ENCODE measurements at places on chromosomes 16 and 17.

DNA sequence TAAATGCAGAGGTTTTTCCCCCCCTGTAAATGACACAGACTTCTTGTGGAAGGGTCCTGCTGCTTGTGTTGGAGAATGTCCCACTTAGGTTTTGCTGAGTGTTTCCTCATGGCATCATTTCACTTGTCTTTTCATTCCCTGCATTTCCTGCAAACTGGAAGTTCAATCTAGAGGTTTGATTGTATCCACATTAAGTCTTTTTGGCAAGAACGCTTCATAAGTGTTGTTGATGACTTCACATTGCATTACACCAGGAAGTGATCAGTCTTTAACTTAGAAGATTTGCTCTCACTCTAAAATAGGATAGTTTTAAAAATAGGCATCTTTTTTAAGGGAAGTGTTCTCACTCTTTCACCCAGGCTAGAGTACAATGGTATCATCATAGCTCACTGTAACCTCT, 67.2 kb downstream of the RPTOR start:
- DNase-seq = no peak

DNA sequence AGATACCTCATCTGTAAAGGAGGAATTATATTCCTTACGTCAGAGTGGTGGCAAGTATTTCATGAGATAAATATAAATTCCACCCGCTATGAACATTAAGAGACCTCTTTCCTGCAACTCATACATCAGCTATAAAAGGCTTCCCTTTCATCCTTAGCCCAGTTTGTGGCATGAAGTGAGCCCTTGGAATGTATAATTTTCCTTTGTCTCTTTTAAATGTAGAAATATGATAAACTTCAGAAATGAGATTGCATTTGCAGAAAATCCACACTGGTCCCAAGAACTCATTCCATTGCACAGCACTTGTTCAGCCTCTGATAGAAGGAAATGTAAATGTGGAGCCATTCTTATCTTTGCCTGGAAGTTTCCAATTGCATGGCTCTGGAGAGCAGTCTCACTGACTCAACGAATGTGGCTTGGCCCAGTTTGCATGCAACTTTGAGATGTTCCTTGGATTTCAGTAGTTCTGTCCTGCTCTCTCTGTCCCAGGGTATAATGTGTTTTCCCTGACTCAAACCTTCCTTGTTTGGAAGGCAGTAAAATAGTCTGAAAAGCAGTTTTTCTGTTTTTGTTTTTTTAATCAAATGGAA, 746.4 kb downstream of the CDH11 start:
- DNase-seq = no peak

- peak; percentile 63 for DNase-seq
Measured at GRCh38 chr16:89924297-89924924, 1.3 kb downstream of the TUBB3 start.

DNA sequence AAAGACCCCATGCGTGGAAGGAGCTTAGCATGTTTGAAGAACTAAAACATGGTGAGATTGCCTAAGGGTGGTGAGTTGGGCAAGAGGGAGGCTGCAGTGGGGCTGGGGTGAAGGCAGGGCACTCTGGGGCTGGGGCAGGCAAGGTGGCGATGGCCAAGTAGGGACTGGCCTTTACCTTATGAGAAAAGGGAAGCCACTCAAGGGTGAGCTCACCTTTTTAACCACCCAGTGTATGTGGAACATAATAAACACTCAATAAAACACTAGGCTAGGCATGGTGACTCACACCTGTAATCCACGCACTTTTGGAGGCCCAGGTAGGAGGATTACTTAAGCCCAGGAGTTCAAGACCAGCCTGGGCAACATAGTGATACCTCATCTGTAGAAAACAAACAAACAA, 37.7 kb downstream of the LYRM9 start:
- DNase-seq = no peak

DNA sequence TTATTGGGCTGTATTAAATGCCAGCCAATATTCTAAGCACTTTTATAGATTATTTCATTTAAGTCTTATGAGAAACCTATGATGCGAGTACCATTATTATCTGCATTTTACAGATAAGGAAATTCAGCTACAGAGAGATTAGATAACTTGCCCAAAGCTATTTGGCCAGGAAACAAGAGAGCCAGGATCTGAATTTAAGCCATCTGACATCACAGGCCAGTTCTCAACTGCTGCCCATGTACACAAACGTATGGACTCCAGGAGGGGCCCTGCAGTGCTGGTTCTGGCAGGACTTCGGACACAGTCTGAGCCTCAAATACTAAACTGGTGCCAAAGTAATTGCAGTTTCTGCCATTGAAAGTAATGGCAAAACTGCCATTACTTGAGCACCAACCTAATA, 40.2 kb downstream of the CPPED1 start:
- DNase-seq = no peak

DNA sequence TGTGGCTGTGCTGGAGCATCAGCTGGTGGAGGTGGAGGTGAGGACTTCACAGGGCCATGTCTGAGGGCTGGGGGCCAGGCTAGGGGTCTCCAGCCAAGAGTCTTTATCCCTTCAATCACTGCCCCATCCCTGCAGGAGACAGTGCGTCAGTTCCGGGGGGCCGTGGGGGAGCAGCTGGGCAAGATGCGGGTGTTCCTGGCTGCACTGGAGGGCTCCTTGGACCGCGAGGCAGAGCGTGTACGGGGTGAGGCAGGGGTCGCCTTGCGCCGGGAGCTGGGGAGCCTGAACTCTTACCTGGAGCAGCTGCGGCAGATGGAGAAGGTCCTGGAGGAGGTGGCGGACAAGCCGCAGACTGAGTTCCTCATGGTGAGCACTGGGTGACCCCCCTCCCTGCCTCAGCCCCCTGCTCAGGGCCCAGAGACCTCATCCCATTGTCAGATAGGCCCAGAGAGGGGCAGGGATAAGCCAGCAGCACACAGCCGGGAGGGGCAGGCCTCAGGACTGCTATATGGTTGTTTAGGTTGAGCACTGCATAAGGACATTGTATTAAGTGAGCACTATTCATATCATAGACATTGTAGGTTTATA, 2.3 kb upstream of the PYDC1 start:
- DNase-seq = no peak

DNA sequence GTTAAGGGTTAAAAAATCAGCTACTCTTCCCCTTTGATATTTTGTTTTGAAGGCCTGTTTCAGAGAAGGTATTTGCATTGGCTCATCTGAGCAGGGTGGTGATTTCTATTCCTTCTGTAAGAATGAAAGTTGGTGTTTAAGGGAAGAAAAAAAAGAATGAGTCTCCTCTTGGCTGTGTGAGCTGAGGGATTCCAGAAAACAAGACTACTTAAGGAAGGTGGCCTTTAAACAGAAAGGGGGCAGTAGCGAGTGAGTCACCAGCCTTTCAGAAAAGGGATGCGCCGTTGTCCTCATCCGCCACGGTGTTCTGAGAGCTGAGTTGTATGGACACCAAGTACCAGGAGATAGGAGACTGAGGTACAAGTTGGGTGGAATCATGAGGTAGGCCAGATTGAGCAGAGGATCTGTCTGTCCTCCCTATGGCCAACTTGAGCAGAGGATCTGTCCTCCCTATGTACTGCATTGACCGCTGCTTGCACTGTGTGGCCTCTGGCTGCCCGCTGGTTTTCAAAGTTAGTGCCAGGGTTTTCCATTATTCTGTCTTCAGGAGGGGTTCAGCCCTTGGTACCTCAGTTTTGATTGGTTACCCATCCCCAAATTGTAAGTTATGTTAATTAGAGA, 8.2 kb downstream of the PRKCA start:
- no peak for DNase-seq

- DNase-seq = no peak
Measured at GRCh38 chr17:36512641-36513040, 22.0 kb downstream of the MYO19 start.

DNA sequence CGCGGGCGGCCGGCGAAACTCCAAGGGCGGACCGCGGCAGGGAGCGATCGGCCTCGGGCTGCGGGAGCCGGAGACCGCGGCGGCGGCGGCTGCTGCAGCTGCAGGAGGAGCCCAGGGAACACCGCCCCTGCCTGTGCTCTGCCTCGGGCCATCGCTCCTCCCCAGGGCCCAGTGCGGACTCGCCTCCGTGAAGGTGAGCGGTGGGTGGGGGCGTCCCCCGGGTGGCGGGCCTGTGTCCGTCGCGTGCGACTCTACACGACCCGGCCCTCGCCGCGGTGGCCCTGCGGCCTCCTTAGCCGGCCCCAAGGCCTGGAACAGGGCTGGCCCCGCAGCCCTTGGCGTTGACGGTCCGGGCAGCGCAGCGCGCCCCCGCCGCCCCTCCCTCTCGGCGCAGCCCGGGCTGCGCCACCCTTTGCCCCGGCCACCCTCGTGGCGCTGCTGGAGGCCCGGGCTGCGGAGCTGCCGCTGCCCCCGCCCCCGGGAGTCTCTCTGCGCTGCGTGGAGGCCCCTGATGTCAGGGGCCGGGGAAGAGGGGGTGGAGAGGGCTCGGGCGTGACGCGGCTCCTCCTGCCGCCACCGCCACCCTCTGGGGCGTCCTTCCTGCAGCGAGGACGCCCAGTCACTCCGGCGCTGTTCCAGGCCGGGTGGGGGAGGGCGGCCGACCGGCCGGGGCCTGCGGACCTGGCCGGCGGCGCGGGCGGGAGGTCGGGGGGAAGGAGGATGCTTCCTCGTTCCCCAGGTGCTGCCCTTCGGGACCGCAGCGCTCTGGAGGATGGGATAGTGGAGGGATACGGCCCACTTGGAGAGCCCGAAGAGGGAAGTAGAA, 485 bp downstream of the DYNLL2 start:
- peak; percentile 70 for DNase-seq

GRCh38 chr16:68506331-68507053, 32.6 kb upstream of the ZFP90 start:
- no peak for DNase-seq

- DNase-seq = peak; percentile 19
Measured at GRCh38 chr17:1011760-1012735, 15.1 kb downstream of the TIMM22 start.

DNA sequence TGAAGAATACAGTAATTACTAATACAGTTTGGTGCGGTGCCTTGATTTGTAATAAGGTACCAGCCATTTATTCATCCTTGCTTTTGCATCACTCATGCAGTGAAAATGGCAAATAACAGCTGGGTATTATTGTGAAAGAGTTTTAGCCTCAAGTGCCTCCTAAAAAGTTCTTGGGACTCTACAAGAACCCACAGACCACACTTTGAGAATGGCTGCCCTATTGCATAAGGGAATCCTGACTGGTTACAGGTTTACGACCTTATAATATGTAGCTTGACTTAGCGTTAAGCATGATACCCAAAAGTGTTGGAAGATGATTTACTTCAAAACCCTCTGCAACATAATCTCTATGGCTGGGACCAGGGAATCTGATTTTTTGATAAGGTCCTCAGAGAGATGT, 4.2 kb downstream of the MYH13 start:
- no peak for DNase-seq

DNA sequence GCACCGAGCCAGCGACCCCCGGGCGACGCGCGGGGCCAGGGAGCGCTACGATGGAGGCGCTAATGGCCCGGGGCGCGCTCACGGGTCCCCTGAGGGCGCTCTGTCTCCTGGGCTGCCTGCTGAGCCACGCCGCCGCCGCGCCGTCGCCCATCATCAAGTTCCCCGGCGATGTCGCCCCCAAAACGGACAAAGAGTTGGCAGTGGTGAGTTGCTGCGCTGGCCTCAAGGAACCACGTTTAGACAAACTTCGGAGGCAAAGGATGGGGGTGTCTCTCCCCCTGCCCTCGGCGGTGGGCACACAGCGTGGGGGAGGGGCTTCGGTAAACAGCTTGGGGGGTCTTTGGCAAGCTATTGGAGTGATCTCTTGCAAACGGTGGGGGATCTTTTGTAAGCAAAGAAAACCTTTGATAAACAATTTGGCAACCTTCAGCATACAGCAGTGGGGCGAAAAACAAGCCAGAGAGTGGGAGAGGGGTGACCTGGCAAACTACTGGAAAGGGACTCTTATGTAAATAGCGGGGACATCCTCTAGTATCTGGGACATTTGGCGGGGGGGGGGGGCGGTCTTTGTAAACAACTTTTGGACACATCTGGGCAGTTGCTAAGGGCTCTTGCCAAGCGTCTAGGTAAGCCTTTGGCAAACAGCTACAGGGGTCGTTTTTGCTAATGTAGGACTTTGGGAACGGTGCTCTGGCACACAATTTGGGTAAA, 587 bp downstream of the MMP2 start:
- DNase-seq = no peak

- no peak for DNase-seq
Measured at GRCh38 chr17:9247401-9247938, 226.2 kb downstream of the NTN1 start.

GRCh38 chr17:73285603-73285908, 23.9 kb upstream of the CPSF4L start:
- DNase-seq = no peak

- no peak for DNase-seq
Measured at GRCh38 chr16:86868786-86869185, 290.4 kb downstream of the FOXL1 start.

DNA sequence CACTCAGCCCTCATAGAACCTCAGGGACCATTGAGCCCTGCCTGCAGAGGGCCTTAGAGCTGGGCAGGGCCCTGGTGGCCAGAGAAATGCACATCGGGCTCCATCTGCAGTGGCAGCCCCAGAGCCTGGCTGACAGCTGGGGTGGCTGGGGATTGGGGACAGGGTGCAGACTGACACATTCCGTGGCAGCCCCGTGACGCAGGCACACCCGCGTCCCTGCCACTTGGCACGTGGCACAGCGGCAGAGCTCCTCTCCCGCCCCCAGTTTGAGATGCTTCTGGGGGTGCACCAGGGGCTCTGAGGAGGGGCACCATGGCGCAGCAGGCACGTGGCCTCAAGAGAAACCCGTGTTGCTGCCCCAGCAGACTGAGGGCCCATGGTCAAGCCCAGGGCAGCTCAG, 2.2 kb downstream of the FBXL16 start:
- DNase-seq = no peak

- no peak for DNase-seq
Measured at GRCh38 chr17:43380307-43380706, 18.5 kb upstream of the ARL4D start.

DNA sequence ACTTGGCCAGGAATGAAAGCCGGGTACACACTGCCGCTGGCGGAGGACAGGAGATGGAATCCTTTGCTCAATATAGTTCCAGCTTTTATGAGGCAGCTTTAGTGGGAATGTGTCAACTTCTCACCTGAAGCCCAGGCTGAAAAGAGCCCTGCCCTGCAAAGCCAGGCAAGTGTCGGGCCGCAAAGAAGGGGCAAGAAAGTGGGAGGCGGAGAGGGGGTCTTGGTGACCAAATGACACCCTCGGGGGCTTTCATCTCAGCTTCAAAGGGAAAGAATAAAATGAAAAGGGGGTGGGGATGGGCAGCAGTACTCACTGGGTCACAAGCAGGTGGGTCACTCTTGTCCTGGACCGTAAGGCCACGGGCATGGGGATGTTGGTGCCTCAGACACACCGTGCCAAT, 62.9 kb downstream of the C16orf95 start:
- DNase-seq = no peak

- DNase-seq = peak; percentile 70
Measured at GRCh38 chr17:32504166-32504990, 17.6 kb downstream of the CDK5R1 start.

GRCh38 chr16:1749152-1750117, 21.9 kb downstream of the NME3 start:
- DNase-seq = no peak

GRCh38 chr17:76726231-76726775, at the start of gene JMJD6:
Gene JMJD6 (minus strand): TSS chr17:76726606. CDS start chr17:76726475, 131 bp downstream.
- DNase-seq = peak; percentile 99
